A549 treated with DMSO at 1 μM for 4 hours (cell line): ENCODE measurements at places on chromosomes 13 and 19. TPM values are rescaled to one million over a fixed set of nuclear protein-coding genes. Genes with fewer than 3 reads are reported as not detected.

Gene PDE4C
- total RNA-seq = 0.02 to 0.29 TPM (median 0.23 TPM) in 4 of 5 replicates, not detected in the other

Gene ZNF284
- 0.34 to 0.71 TPM (median 0.57 TPM) in 5 replicates for total RNA-seq

Gene TMEM145
- 2.2 to 4.2 TPM (median 3.7 TPM) in 5 replicates for total RNA-seq

Gene NAA16
- 9.2 to 11.9 TPM (median 10.7 TPM) in 5 replicates for total RNA-seq

Gene PSG7
- total RNA-seq = 0.06 to 0.26 TPM (median 0.09 TPM) in 5 replicates

Gene ZNF729
- total RNA-seq = not detected in 5 replicates

Gene ERICH6B
- not detected in 5 replicates for total RNA-seq

Gene FPR1
- total RNA-seq = 0.08 TPM in 1 of 5 replicates, not detected in the others

Gene SYT3
- 0.42 to 1.1 TPM (median 0.55 TPM) in 5 replicates for total RNA-seq

Gene ELAVL1
- total RNA-seq = 69.1 to 74.2 TPM (median 72.4 TPM) in 5 replicates

Gene GNA15
- 0.08 to 0.11 TPM (median 0.09 TPM) in 4 of 5 replicates, not detected in the other for total RNA-seq
